MG63 (cell line): ENCODE measurements at places on chromosomes 7 and 10. TPM values are rescaled to one million over a fixed set of nuclear protein-coding genes. Genes with fewer than 3 reads are reported as not detected.

- DNase-seq, result no peak
Observed at GRCh38 chr7:13262929-13263530, 575.6 kb downstream of the ARL4A start.

Gene MYO1G
- 0.03 TPM in 1 of 2 replicates, not detected in the other for total RNA-seq

DNA sequence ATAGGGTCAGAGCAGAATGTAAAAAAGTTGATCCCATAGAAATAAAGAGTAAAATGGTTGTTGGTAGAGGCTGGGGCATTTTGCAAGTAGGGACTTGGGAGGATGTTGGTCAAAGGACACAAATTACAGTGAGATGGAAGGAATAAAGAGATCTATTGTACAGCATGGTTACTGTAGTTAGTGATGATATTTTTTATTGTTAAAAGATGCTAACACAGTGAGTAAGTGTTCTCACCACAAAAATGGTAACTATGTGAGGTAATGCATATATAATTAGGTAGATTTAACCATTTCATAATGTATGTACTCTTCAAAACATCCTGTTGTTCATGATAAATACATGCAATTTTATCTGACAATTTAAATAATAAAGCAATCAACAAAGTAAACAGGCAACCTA, 280.7 kb upstream of the MAGI2 start:
- no peak for DNase-seq

Gene BUD23
- 88.8 and 104 TPM in 2 replicates for total RNA-seq

DNA sequence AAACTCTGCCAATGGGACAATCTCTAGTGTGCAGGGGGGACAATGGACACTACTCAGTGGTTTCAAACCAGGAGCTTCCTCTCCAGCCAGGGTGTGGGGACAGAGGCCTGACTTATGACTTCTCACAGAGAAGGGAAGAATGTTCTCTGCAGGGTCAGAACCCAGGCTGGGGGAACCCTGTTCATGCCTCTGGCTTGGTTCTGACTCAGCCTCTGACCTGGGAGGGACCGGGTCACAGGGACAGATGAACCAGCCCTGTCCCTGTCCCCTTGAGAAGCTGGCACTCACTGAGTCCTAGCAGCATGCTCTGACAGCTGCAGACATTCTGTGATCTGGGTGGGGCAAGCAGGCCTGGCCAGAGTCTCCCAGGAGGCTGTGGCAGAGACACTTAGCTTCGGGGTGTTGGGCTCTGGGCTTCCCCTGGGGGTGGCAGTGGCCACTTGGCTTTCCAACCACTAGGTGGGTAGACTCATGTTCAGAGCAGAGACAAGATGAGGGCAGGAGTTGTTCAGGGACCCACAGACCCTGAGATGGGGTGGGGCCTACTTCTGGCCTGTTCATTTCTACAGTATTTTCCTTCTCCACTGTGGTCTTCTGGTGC, 13.6 kb downstream of the TSPAN15 start:
- no peak for DNase-seq

Gene SPDYE6
- not detected in 2 replicates for total RNA-seq

- no peak for DNase-seq
Observed at GRCh38 chr10:111873041-111873440, 310.5 kb downstream of the GPAM start.

DNA sequence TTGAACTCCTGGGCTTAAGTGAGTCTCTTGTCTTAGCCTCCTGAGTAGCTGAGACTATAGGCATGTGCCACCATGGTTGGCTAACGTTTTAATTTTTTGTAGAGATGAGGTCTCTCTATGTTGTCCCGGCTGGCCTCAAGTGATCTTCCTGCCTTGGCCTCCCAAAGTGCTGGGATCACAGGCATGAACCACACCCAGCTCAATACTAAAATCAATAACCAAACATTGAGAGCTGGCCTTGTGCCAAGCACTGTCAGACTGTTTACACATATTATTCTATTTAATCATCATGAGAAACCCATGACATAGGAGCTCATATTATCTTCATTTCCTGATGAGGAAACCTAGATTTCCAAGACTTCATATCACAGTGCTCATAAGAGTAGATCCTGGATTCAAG, 251.2 kb downstream of the BAMBI start:
- no peak for DNase-seq

DNA sequence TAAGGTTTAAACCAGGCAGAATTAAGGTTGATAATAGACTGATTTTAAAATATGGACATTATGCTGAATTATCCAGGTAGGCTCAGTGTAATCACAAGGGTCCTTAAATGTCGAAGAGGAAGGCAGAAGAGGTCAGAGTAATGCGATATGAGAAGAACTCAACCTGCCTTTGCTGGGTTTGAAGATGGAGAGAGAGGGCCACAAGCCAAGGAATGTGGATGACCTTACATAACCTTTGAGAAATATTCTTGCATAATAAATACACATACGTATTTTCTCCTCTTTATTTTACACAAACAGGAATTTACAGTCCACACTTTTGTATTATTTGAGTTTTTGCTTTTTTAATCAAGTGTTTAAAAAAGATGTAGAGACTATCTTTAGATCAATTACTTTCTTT, 88.5 kb downstream of the ST7 start:
- DNase-seq, result no peak

- peak; percentile 5 for DNase-seq
Observed at GRCh38 chr7:111384065-111384891, 178.0 kb downstream of the IMMP2L start.

Gene KIF11
- 19.5 and 26.3 TPM in 2 replicates for total RNA-seq
